ENCODE measurements at places on chromosomes 3 and 15. TPM values are rescaled to one million over a fixed set of nuclear protein-coding genes. Genes with fewer than 3 reads are reported as not detected.
A peak's percentile ranks its signal among the peaks of the same experiment; 100 is the strongest.

GRCh38 chr15:68679961-68680371 lies 101.2 kb downstream of the CORO2B start:
- DNase-seq = peak; percentile 70

DNA sequence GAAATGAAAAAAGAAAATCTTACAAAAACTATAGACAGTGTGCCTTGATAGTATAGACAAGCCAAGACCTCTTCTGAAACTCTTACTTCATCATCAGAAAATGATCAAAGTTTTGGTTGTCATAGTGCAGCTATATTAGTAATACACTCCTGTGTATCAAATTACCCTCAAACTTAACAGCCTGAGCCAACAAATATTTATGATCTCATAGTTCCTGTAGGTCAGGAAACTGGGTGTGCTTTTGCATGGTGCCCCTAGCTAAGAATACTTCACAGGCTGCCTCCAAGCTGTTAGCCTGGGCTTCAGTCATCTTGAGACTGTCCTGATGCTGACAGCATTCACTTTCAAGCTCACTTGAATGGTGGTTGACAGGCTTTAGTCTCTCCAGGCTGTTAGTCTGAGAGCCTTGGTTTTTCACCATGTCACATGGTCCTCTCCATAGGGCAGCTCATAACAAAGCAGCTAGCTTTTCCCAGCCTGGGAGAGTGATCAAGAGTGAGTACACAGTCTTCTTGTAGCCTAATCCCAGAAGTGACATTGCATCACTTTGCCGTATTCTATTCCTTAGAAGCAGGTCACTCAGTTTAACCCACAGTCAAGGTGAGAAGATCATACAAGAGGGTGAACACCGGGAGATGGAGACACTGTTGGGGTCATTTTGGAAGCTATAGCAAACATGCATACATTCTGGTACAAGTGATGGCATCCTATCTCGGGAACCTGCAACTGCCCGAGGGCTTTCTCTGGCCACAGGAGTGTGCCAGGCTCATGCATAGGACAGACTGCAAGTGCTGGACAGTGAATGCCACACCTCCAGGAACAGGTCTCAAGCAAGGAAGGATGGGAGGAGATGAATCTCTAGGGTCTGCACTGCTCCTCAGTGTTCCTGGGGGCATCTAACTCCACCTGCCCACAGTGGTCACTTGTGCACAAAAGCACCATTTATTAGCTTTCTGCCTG lies 173.4 kb upstream of the CADPS start:
- no peak for DNase-seq

The SI gene
- 2.8 TPM for total RNA-seq

The PRR20G gene
- 9.1 TPM for total RNA-seq

GRCh38 chr3:126210606-126211005 lies 30.2 kb upstream of the ALDH1L1 start:
- DNase-seq = no peak

GRCh38 chr3:47989981-47990440 lies 26.2 kb downstream of the MAP4 start:
- DNase-seq = peak; percentile 89

GRCh38 chr3:143249014-143249413 lies 129.4 kb downstream of the CHST2 start:
- DNase-seq = no peak

The IL5RA gene
- total RNA-seq = 0.87 TPM

- DNase-seq = no peak
Measured at GRCh38 chr3:149551500-149551899, 77.0 kb downstream of the TM4SF4 start.

DNA sequence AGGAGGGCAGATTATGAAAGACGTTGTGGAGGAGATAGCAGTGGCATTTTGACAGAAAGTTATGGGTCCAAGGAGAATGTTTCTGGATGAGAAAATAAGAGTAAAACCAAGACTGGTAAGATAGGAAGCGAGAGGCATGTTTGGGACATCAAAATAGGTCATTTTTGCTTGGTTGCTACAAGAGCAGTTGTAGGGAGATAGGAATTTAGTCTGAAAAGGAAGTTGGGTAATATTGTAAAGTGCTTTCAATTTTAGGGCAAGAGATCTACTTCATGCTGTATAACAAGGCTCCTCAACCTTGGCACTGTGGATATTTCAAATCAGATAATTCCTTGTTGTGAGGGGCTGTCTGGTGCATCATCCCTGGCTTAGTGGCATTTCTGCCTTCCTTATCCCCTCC lies 118.0 kb upstream of the DPH6 start:
- DNase-seq = no peak

DNA sequence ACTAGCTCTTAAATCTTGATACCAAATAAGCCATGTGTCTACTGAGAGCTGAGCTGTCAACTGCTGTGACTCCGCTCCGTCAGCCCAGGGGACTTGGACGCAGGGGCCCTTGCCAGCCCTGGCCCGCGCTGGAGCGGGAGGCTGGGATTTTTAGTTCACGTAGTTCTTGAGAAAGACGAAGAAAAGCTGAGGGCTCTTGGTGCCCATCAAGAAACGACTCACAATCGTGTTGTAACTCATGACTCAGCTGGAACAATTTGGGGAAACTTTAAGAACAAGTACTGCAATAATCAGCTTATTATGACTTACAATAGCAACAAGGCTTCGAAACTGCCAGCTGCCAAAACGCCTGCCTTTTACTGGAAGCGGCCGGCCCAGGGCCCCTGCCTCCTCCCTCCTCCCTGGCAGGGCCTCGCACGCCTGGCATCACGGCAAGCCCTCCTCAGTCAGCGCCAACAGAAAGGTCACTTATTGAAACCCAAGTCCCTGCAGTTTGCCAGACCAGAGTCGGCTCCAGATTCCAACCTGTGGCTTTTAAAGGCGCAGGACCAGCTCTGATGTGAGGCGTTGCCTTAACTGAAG lies 60.3 kb downstream of the RGMA start:
- peak; percentile 72 for DNase-seq

GRCh38 chr15:38406436-38406835 lies 47.5 kb upstream of the FAM98B start:
- DNase-seq = no peak

- no peak for DNase-seq
Measured at GRCh38 chr3:102036017-102036416, 186.7 kb downstream of the NFKBIZ start.

DNA sequence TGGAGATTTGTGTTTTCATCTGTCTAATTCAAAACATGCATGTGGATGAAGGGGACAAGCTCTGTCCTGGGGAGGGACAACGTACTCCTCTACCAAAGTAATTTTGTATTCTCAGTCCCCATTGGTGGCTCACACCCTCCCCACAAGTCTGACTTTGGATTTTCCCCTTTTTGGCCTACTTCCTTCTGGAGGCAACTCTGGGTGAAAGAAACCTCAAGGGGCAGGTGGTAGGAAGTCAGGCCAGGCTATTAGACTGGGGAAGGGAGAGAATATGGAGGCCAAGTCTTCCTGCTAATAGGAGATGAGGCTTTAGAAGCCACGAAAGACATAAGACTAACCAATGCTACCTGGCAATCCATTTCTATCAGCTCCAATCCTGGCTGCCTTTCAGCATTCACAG lies 124.9 kb upstream of the RASGRP1 start:
- no peak for DNase-seq

The ZBED2 gene
- total RNA-seq = not detected

The CIB2 gene
- total RNA-seq = 34.3 TPM

DNA sequence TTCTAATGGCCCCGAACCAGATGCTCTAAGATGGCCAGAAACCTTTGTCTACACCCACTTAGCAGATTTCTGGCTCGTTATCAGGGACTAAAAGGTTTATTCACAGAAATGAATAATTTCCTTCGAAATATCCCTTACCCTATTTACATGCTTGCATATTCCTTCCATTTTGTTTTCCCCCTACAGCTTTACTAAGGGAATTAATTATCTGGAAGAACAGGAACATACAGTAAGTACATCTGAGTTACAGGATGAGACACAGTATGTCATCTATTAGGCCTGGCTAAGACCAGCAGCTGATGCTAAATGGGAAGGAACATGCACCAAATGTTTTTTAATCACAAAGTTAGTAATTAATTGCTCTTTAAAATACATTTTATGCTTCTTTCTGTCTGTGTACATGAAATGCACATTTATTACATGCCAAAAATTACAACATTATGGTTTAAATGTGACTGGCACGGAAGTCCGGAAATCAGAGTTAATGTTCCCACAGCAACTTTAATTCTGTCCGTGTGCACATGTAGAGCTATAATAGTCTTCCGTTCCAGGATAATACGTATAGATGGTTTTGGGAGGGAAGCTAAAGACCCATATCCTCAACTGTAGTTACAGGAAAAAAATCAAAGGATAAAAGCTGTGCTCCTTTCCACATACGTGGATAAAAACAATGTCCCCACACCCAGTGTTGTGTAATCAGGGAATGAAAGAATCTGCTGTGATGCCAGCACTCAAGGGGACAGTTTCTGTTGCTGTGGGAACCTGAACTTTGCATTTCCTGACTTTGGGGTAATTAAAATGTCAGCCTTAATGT lies 82.0 kb downstream of the TIGIT start:
- no peak for DNase-seq

- DNase-seq = peak; percentile 59
Measured at GRCh38 chr3:30680789-30681648, 74.6 kb downstream of the TGFBR2 start.

The CADM2 gene
- 2.7 TPM for total RNA-seq

The TYRO3 gene
- total RNA-seq = 156 TPM

DNA sequence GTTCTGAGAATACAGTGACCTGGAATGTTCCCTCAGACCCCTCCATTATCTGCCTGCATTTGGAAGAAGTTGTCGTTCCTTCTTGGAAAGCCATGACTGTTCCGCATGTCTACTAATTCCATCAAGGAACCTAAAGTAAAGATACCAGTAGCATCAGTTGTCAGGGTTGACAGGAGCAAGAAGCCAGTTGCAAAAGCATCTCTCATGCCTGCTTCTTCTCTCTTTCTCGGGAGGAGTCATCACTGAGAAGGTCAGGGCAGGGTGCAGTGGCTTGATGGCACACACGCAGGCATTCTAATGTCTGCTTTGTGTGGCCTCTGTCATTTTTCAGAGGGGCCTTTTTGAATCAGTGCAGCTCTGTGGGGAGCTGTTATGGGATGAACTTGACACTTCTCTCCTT lies 276.6 kb upstream of the TPM1 start:
- DNase-seq = no peak

The GCSAM gene
- total RNA-seq = 0.06 TPM

DNA sequence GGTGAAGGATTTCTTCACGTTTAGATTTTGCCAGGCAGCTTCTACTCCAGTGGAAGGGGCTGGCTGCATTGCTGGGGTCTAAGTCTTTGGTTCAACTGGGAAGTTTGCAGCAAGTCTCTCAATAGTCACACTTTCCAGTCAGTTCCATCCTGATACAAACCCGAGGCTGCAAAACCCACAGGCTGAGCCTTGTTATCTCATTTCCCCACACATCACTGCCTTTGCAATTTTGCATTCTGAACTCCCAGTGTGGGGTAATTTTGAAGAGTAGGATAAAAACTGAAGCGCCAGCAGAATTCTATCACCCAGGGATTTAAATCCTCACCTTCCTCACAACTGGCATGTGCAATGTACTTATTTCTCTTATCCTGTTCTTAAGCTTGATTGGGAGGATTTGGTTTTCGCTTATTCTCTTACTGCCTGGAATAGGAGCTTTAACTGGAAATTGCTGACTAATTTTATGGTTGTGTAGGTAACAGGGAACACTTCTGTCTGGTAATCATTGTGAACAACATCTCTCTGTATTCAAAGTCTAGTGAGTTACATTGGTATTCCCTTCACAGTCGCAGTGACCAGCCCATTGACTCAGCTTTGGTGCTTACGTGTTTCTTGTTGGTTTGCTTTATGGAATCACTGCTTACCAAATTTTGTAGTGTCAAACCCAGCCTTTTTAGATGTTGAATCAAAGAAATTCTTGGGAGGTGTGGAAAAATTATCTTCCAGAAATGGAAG lies 142.0 kb upstream of the TOPAZ1 start:
- no peak for DNase-seq

- no peak for DNase-seq
Measured at GRCh38 chr3:71628522-71628921, 45.0 kb upstream of the FOXP1 start.

The LMAN1L gene
- total RNA-seq = 4.6 TPM

DNA sequence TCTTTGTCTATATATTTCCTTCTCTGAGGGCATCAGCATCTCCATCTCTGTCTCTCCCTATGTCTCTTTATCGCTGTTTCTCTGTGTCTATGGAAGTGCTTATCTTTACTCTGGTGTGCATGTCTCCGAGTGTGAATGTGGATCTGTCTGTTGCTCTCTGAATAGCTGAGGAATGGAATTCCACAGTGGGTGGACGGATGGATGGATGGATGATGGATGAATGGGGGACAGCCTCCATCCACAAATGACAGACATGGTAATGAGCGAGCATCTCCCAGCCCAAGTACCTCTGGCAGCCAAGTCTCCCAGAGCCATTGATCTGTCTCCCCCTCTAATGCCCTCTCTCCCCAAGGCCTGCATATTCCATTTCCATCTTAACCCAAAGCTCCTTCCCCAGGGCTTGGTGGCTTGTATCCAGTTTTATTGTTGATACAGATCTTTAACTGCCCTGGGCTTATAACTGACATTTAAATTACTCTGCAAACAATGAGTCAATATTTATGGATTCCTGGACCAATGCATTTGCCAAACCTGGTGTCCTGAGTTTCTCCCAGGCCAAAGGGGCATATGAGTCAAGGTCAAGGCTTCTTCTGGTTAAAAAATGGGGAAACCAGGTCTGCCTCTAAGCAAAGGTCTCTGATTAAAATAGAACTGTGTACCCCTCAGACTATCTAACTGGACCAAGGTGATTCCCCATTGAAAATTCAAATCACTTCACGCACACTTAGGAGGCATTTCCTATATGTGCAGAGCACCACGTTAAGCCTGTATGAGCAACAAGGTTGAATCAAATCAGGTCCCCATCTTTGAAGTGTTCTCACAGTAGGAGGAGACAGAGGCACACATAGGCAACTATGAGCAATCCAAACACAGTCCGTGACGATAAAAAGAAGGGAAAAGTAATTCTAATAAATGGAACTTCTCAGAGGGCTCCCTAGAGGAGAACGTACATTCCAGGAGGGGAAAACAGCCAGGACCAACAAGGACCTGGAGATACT lies 109.9 kb downstream of the TLE3 start:
- no peak for DNase-seq

The ACKR4 gene
- not detected for total RNA-seq

The KCNMB3 gene
- total RNA-seq = 6.8 TPM

The GOLGA6L9 gene
- total RNA-seq = 20.6 TPM

GRCh38 chr15:54528021-54528420 lies 549.8 kb downstream of the UNC13C start:
- DNase-seq = no peak

The DUOXA1 gene
- total RNA-seq = 0.31 TPM
